ENCODE measurements at places on chromosomes 6 and 20.

DNA sequence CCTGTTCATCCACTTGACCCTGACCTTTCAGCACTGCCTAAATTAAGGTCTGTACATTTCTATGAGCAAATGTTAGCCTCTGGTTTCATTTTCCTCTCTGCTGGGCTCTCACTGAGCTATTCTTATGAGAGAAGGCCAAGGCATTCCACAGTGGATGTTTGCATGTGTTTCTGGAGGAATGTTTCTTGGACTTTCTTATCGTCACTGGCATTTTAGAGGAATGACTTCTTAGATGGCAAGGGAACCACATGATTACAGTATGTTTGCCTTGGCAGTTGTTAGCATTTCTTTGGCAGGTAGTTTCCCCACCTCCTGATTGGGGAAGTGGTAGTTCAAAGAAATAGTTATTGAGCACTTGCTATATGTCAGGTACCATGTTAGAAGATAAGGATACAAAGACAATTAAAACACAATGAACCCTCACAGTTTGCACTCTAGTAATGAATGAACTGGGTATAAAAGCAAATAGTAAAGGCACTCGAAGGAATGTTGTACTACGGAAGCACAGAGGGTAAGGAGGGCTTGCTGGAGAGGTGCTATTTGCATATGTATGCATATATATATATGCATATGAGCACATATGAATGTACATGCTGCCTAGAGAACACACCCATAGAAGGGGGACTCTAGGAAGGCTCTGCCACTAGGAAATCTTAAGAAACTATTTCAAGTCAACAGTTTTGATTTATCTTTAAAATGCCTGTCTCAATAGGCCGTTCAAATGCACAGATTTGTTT, 307.4 kb downstream of the EYA4 start:
- no peak for DNase-seq

DNA sequence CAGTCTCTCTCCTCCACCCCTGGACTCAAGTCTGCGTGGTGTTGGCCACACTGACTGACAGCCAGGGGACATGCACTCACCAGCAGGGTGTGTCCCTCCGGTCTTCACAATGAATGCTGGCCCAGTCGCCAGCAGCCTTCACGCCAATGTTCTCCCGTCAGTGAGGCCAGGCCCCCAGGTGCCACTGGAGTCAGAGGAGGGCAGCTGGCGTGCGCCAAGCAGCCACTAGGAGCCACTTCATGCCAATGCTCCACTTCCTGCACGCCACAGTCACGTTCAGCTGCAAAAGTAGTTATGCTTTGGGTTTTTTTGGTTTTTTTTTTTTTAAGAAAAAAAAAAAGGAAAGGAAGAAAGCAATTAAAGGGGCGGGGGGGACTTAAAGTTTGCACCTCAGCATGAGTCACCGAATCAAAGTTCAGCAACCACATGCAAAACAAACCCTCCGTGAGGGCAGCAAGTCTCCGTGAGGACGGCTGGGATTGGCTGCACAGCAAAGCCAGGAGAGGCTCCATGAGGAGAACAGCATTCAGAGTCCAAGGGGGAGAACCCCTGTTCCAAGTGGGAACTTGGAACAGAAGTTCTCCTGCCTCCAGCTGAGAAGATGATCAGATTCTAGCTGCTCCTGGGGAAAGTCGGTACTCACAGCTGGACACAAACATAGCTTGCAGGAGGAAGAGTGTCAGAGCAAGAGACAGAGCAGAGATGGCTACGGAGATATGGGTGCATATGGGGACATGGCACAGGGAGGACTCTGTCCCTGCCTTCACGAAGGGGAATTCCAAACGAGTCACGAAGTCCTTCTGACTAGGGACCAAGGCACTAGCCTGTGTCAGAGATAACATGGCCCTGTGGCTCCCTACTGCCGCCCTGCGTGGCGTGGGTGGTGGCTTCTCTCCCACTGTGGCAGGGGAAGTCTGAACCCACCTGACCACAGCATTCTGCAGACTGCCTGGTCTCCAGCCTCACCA, at the start of gene ZC3H12D:
ZC3H12D (minus strand) TSS at position 282 of the 968 bp plus-strand sequence. CDS start 10,471 bp downstream, outside the sequence.
- DNase-seq: peak; percentile 76

GRCh38 chr20:16020971-16021370, 552.3 kb downstream of the KIF16B start:
- DNase-seq: no peak

GRCh38 chr20:23245553-23246181, 104.9 kb upstream of the NXT1 start:
- DNase-seq: no peak

- no peak for DNase-seq
These were observed 98.1 kb downstream of the PREP start for GRCh38 chr6:105304825-105305224.

DNA sequence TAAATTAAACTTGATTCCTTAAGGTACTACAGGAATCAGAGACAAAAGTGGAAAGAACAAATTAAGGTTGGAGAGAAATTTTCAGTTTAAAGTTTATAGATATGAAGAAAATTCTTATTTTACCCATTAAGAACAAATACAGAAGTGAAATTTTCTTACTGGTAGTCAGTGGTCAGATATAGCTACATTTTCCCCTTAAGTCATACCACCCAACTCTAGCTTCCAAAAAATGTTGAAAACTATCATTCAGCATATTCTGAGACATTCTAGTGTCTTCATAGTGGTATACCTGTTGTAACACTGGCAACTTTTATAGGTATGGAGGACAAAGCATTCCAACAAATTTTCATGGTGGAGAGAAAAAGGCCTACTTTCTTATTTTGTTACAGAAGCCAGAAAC, 15.6 kb upstream of the SUMO4 start:
- DNase-seq: no peak

- DNase-seq: no peak
These were observed 86.4 kb downstream of the OPRM1 start for GRCh38 chr6:154125421-154125820.
